Stimulated activated naive CD8-positive, alpha-beta T cell treated with anti-CD3 and anti-CD28 coated beads, Interleukin-15, amount 100 ng/mL, for 72 hours (primary cell): ENCODE measurements at places on chromosomes 2 and 18.

DNA sequence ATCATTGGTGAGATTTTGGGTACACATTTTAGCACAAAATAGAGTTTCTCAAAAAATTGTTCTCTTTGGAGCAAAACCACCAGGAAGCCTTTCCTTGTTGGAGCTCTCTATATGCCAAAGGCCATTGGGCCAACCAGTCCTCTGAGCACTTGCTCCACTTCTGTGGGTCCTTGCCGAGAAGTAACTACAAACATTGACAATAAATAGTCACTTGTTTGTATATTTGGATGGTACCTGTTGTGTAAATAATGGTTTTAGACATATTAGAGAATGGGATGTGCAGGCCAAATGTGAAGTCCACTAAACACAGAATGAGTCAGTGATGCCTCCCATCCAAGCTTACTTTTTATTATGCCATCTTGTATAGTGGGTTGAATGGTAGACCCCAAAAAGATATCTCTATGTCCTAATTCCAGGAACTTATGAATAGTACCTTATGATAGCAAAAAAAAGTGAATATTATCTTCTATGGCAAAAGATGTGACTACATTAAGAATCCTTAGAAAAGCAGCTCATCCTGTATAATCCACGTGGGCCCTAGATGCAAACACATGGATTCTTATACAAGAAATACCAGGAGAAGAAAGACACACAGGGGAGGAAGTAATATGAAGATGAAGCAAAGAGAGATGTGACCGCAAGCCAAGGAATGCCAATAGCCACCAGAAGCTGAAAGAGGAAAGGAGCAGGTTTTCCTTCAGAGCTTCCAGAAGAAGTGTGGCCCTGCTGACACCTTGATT, 24.6 kb downstream of the SRD5A2 start:
- DNase-seq: no peak

DNA sequence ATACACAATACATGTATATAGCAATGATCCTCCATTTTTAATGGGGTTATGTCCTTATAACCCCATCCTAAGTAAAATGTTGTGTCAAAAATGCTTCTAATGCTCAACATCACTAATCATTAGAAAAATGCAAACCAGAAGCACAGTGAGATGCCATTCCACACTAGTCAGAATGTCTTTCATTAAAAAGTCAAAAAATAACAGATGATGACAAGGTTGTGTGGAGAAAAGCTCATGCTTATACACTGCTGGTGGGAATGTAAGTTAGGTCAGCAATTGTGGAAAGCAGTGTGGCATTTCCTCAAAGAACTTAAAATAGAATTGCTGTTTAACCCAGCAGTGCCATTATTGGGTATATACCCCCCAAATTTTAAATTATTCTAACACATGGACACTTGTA, 654.9 kb upstream of the CNTNAP5 start:
- DNase-seq: no peak

DNA sequence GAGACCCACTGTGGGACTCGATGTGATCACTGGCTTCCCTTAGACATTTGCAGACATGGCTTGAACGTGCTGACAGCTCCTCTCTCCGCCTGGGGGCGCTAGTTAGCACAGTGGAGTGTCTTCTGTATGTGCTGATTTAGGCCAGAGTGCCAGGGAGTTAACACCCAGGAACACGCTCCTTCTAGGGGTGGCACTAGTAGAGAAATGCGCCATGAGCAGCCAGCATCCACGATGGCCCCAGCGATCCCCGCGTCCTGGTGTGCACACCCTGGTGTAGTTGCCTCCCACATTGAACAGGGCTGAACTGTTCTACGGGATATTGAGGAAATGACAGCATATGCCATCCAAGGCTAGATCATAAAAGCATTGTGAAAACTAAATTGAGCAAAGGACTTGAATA, 11.4 kb upstream of the NMUR1 start:
- DNase-seq: no peak

- no peak for DNase-seq
Measured at GRCh38 chr18:44582456-44582855, 98.2 kb upstream of the SETBP1 start.

DNA sequence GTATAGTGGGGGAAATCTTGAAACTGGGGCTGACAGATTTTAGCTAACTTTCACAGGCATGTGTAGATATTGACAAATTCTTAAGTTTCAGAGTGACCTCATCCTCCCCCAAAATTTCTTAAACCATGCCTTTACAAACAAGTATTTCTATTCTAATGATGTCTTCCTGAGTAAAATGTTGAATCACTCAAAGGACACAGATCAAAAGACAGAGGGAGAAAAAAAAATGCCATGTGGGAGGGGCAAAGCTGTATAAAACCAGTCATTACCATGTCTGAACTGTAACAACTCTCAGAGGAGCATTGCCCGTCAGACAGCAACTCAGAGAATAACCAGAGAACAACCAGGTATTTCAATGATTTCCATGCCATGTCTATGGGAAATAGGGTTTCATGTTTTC, at the start of gene SERPINB2:
Gene SERPINB2, plus strand, starts transcription at position 282 of the 400 bp plus-strand sequence. CDS start 3,740 bp downstream, outside the sequence.
- no peak for DNase-seq

- no peak for DNase-seq
Measured at GRCh38 chr2:30683236-30683956, 123.8 kb downstream of the CAPN13 start.

DNA sequence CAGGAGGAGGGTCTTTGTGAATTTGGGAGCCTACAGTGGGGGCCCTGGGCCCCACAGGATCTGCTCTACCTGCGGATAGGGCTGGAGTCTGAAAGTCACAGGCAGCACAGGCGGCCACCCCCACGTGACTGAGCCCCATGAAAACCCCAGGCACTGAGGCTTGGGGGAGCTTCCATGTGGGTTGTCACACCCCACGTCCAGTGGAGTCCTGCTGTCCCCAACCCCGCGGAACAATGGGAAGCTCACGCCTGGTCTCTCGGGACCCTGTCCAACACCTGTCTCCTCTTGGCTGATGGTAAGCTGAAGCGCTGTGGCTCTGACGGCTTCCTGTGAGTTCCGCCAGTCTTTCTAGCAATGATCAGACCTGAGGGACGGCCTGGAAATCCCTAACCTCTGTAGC, 85.8 kb downstream of the PTGR3 start:
- DNase-seq: no peak

- DNase-seq: no peak
Measured at GRCh38 chr2:168355121-168355520, 101.0 kb upstream of the CERS6 start.

DNA sequence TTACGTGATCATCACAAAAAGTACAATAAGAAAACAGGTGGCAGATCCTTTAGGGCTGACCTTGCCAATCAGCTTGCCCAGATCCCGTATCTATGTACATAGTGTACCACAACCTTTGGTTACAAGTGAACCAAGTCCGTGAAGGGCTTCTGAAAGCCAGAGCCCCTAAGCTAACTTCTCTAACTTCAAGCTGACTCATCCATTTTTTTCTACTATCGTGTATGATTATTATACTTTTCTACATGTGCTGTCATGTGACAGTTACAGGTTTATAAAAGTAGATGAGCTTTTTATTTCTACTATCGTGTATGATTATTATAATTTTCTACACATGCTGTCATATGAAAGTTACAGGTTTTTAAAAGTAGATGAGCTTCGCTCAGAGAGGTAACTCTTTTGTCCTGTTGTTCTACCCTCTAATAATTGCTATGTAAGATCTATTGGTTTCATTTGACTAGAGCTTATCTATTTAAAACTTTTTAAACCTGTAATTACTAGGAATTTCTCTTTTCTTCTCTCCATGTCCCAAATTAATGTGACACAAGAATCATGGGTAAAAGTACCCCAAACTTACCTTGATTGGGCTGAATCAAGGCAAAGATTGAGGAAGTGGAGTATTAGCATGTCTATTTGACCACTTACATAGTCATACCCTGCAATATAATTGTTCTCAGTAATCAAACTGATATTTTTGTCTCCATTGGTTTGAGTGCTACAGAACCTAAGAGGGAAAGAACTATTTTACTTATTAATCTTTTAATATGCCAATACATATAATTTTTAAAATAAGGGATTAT, 29.4 kb upstream of the DNAH7 start:
- DNase-seq: no peak

DNA sequence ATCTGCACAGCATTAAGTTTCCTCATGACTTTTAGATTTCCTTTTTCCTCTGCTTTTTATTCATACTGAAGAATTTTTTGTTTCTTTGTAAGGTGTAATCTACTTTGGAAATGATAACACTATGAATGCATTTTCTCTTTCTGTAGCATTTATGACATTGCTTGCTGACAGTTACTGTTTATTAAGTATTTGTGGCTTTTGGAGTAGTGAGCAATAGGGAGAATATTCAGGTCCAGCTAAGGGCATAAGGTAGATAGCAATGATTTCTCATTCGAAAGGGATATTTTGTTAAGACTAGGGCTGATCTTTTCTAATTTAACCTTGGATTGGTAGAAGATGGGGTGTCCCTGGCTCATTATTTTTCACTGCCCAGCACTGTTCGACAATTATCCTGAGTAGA, 80.3 kb downstream of the XRCC5 start:
- DNase-seq: no peak

GRCh38 chr2:33477473-33478468, 1.3 kb downstream of the RASGRP3 start:
- DNase-seq: no peak
